ENCODE measurements at places on chromosomes 2 and 18. TPM values are rescaled to one million over a fixed set of nuclear protein-coding genes. Genes with fewer than 3 reads are reported as not detected.

- DNase-seq = no peak
Measured at GRCh38 chr2:102698369-102699111, 63.3 kb upstream of the TMEM182 start.

DNA sequence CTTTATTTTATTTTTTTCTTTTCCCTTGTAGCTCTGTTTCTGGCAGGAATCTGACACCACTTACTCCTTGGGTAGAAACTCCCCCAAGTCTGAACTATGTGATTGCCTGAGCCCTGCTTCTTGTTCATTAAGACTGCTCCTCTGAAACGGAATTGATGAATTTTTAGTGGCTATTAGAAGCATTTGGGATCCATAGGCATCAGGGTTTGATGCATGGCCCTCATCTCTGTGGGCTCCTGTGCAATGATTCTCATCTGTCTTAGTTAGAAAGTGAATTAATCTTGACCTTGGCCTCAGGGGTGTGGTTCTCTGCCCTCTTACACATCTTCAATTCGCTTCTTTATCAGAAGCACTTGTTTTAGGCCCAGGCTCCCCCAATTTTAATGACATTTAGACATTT is 31.0 kb upstream of the DARS1 start:
- DNase-seq = no peak

- no peak for DNase-seq
Measured at GRCh38 chr2:54579682-54580620, 123.8 kb downstream of the SPTBN1 start.

GRCh38 chr2:216651351-216651881 is 18.2 kb downstream of the IGFBP2 start:
- no peak for DNase-seq

GRCh38 chr2:68231061-68231372 is 21.3 kb downstream of the PPP3R1 start:
- DNase-seq = no peak

GRCh38 chr2:23637011-23637778 is 252.2 kb downstream of the KLHL29 start:
- DNase-seq = peak; percentile 52

GRCh38 chr18:13615432-13615861 is 110.9 kb downstream of the FAM210A start:
- DNase-seq = no peak

- no peak for DNase-seq
Measured at GRCh38 chr18:67670024-67670543, 153.6 kb upstream of the DSEL start.

DNA sequence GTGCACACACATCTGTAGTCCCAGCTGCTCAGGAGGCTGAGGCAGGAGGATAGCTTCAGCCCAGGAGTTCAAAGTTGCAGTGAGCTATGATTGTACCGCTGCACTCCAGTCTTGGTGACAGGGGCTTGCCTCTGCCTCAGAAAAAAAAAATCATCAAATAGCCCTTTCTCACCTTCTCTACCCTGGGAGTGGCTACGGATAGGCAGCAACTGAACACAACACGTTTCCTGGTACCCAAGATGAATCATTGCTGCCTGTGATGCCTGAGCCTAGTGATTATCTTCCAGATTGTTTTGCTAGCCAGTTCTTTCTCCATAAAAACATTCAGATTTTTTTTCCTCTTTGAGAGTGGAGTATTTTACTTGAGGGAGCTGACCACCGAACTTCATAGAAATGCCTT is 13.5 kb downstream of the INPP4A start:
- no peak for DNase-seq

GRCh38 chr2:19664646-19665045 is 237.1 kb downstream of the TTC32 start:
- no peak for DNase-seq

DNA sequence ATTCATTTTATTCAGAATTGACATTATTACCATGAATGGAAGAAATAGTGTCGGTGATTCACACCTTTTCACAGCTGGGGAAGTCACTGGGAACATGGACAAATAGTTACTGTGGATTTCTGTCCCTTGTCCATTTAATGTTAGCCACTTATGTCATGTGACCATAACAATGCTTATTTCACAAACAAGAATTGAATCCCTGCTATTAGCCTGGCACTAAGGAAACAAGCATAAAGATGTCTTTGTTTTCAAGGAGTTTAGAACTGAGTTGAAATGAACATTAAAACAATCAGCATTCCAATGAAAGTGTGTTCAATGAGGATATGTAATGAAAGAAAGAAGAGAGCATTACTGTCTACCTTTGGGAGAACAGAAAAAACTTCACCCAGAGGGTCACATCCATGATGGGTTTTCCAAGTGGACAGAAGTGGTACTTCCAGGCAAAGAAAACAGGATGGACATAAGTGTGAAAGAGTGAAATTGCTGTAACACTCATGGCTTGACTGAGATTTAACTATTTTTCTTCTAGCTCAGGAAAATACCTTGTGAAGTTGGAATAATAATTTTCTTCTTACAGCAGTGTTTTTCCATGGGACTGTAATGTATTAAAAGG is 324.5 kb upstream of the UBE2E3 start:
- no peak for DNase-seq

DNA sequence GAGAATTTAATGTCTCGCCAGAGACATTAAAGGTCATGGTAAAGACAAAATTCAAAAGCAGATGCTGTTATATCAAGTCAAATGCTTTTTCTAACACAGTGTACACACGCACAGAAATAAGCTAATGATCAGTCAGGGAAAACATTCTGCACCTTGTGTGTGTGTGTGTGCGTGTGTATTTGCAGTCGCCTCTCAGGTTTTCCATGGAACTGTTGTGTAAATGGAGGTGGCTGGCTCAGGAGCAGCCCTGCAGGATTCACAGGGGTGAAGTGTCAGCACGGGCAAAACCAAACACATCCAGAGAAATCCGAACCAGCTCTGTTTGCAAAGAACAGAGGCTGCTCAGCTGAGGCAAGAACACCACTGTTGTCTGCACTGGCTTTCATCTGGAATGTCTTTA is 76.2 kb upstream of the YWHAQ start:
- no peak for DNase-seq

GRCh38 chr2:207584952-207585351 is 40.2 kb downstream of the METTL21A start:
- DNase-seq = peak; percentile 51

DNA sequence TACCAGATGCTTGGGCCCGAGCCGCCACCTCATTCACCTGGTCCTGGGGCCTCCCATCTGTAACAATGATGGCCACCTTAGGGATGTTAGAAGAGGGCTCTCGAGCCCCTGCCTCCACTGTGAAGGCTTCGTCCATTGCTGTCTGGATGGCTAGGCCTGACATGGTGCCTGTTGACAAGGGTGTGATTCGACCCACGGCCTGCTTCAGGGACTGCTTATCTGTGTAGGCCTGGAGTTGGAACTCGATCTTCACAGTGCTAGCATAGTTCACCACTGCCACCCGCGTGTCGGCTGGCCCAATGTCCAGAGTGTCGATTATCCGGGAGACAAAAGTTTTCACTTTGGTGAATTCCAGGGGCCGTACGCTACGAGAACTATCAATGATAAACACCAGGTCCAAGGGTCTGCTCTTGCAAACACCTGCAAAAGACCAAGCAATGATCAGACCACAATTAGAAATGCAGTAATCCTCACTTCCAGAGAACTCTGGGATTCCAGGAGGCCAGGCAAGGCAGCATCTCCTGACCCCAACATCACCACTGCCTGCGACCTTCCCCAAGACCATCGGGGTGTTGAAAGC is 6.5 kb downstream of the MATN3 start:
- no peak for DNase-seq

GRCh38 chr2:38602732-38603401 is at the start of gene HNRNPLL:
HNRNPLL (minus strand) TSS chr2:38602928; CDS start chr2:38602626, 302 bp downstream.
- peak; percentile 99 for DNase-seq

GRCh38 chr2:53289309-53290006 is 478.1 kb upstream of the CHAC2 start:
- DNase-seq = no peak

GRCh38 chr18:71878226-71878625 is 665.9 kb downstream of the CBLN2 start:
- no peak for DNase-seq

- no peak for DNase-seq
Measured at GRCh38 chr2:118975133-118975532, 33.1 kb downstream of the MARCO start.

- DNase-seq = no peak
Measured at GRCh38 chr2:209806318-209806717, 34.7 kb downstream of the UNC80 start.

DNA sequence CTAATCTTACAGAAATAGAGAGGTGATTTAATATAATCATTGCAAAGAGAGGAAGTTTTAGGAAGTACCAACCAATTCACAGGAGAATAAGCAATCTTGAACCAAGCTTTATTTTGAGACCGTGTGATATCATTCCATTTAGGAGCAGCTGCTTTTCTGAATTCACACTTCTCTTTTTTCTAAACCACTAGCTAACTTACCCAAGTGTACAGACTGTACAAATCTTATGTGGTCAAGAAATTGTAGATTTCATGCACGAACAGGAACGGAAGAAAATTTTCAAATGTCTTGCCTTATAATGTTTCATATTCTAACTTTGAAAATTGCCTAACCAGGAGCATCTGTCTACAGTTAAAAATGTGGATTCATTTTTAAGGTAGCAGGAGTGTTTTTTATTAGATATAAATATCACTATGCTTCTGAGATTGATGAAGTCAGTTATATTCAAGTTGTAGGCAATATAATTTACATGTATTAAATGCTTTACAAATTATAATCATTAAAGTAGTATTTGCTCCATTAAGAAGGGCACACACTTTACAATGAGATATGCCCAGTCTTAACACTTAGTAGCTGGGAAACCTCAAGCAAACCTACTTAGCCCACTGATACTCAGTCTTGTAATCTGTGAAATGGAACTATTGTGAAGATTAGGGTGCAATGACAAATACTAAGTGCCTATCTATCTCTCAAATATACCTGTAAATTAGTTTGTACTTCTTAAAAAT is 302.2 kb upstream of the STON1 start:
- DNase-seq = no peak

- no peak for DNase-seq
Measured at GRCh38 chr18:49082714-49083688, 132.2 kb upstream of the SMAD7 start.

GRCh38 chr2:220127876-220128275 is 500.4 kb downstream of the SLC4A3 start:
- DNase-seq = no peak

GRCh38 chr18:51342815-51343214 is 145.3 kb upstream of the MEX3C start:
- DNase-seq = no peak

DNA sequence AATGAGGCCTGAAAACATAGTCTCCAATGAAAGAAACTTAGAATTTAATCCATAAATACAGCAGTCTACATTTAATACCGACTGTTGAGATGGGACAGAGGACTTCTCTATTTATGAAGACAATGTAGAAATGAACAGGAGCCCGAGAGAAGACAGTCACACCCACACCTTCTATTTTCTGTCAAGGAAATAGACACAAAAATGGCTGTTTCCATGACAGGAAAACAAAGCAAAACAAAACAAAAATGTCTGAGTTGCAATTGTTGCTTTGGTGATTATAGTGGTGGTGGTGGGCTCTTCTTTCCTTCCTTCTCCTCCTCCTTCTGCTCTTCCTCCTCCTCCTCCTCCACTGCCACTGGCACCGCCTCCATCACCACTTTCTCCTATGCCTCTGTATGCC is 72.3 kb upstream of the CCDC68 start:
- no peak for DNase-seq

GRCh38 chr18:24831871-24832665 is 371.6 kb downstream of the HRH4 start:
- DNase-seq = no peak

KCNE4 gene
- total RNA-seq = 1.8 TPM

INPP5D gene
- total RNA-seq = 4.4 TPM

AQP12B gene
- not detected for total RNA-seq

TCF7L1 gene
- total RNA-seq = 6.3 TPM

MC5R gene
- total RNA-seq = not detected

FRZB gene
- total RNA-seq = 5.0 TPM

CAPN13 gene
- not detected for total RNA-seq

TLX2 gene
- not detected for total RNA-seq

BCL11A gene
- total RNA-seq = 31.3 TPM

CIB4 gene
- total RNA-seq = not detected

PNKD gene
- total RNA-seq = 73.4 TPM

CHRND gene
- not detected for total RNA-seq

AGFG1 gene
- 55.3 TPM for total RNA-seq

RAB11FIP5 gene
- total RNA-seq = 26.6 TPM
